ENCODE measurements at places on chromosomes 1 and 21. TPM values are rescaled to one million over a fixed set of nuclear protein-coding genes. Genes with fewer than 3 reads are reported as not detected.

Gene BRDT
- not detected for total RNA-seq

Gene DNM3
- total RNA-seq, result 0.60 TPM

Gene OR2T35
- total RNA-seq, result not detected

Gene TAS1R1
- not detected for total RNA-seq

Gene SCYL3
- 3.4 TPM for total RNA-seq

Gene TOR3A
- total RNA-seq, result 42.9 TPM

Gene ESPN
- total RNA-seq, result 1.0 TPM

Gene KDF1
- total RNA-seq, result not detected

Gene JAM2
- not detected for total RNA-seq

Gene F5
- 0.09 TPM for total RNA-seq

Gene OLFML3
- 3.9 TPM for total RNA-seq

Gene MYOM3
- 8.2 TPM for total RNA-seq

Gene MTARC2
- 13.4 TPM for total RNA-seq

Gene CENPS
- total RNA-seq, result 29.2 TPM

Gene ANKRD65
- 0.19 TPM for total RNA-seq

Gene PROX1
- 0.02 TPM for total RNA-seq

Gene PRAMEF2
- total RNA-seq, result 0.09 TPM

Gene CDC42
- 143 TPM for total RNA-seq

Gene GJA8
- not detected for total RNA-seq

Gene LEFTY1
- total RNA-seq, result 0.46 TPM

Gene LSM10
- 42.9 TPM for total RNA-seq

Gene GJB5
- 0.17 TPM for total RNA-seq

Gene C1QTNF12
- 1.7 TPM for total RNA-seq

Gene SPATA45
- total RNA-seq, result not detected

Gene NCAM2
- not detected for total RNA-seq

Gene SH2D1B
- 0.13 TPM for total RNA-seq

Gene CD5L
- not detected for total RNA-seq

Gene TTC39A
- total RNA-seq, result 1.5 TPM

Gene DIO1
- not detected for total RNA-seq

Gene MFAP2
- total RNA-seq, result 0.39 TPM

Gene C2CD2
- 5.9 TPM for total RNA-seq

Gene TDRD5
- total RNA-seq, result not detected

Gene CCDC185
- not detected for total RNA-seq

Gene ERICH3
- not detected for total RNA-seq

Gene TMPRSS15
- not detected for total RNA-seq

Gene ZNF593OS
- not detected for total RNA-seq

Gene ST6GALNAC5
- total RNA-seq, result not detected

Gene CACNA1S
- total RNA-seq, result not detected

Gene C2CD4D
- not detected for total RNA-seq

Gene E2F2
- 2.2 TPM for total RNA-seq

Gene ZFP69B
- 1.3 TPM for total RNA-seq

Gene PADI1
- 1.5 TPM for total RNA-seq

Gene BATF3
- total RNA-seq, result 36.0 TPM

Gene COL8A2
- 0.08 TPM for total RNA-seq

Gene SLFNL1
- not detected for total RNA-seq

Gene TFAP2E
- 0.31 TPM for total RNA-seq

Gene ATP13A2
- 27.1 TPM for total RNA-seq

Gene C1orf50
- total RNA-seq, result 3.2 TPM

Gene TEDDM1
- not detected for total RNA-seq

Gene B3GALT5
- 0.18 TPM for total RNA-seq

Gene KCNJ9
- not detected for total RNA-seq

Gene RGS16
- 0.40 TPM for total RNA-seq

Gene LRRC8B
- 3.1 TPM for total RNA-seq

Gene NDUFS2
- total RNA-seq, result 81.0 TPM

Gene TSACC
- total RNA-seq, result 1.9 TPM

Gene ZMYND12
- 0.41 TPM for total RNA-seq

Gene CHAF1B
- 11.8 TPM for total RNA-seq

Gene PHLDA3
- total RNA-seq, result 159 TPM

Gene MAEL
- total RNA-seq, result not detected

Measured in A549 treated with Mapracorat at 1 μM for 4 hours (cell line).